NK-92 treated with Interleukin-12 subunit alpha and Interleukin-12 subunit beta, amount 100 ng/mL, for 24 hours (cell line): ENCODE measurements at places on chromosomes 5 and 9.

- no peak for DNase-seq
These were observed 36.4 kb downstream of the GARNL3 start for GRCh38 chr9:127300886-127301447.

DNA sequence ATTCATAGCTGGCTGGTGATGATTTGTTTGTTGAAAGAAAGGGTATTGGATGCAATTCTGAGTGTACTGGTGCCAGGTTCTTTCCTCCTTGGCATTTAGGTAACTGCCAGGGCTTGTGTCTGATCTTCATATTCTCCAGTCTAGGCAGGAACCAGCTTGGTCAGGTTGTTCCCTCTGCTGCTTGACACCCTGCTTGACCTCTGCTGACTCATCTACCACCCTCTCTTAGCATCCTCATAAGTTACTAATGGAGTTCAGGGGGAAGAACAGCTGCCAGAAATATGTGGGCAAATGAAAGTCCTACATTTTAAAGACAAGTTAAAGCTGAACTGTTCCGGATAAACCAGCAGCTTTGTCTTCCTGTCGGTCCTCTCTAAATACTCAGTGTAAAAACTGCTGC is 116.1 kb upstream of the TNC start:
- DNase-seq, result no peak

DNA sequence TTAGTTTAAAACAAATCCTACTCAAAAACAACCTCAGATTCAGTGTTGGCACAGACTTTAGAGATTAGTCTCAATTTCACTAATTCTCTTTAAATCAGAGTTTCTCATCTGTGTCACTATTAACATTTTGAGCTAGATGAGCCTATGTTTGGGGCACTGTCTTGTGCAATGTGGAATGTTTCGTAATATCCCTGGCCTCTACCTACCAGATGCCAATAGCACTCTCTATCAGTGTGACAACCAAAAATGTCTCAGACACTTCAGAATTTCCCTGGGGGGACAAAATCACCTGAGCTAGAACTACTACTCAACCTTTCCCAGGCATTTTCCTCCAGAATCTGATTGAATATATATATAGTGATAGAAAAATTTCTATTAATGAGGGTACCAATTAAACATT is 465.2 kb upstream of the RGMB start:
- DNase-seq, result no peak

DNA sequence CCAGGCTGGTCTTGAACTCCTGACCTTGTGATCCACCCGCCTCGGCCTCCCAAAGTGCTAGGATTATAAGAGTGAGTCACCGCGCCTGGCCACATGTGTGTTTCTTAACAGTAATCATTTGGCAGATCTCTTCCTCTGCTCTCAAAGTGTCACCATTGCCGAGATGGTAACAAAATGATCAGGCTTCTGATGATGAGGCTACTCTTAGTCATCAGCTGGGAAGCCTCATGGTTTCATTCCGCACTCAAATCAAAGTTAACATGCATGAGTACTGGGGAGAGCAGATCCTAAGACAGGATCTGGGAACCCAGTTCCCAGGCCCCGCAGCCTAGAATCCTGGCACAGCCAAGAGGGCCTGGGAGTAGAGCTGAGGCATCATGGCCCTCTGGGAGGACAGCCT is 27.4 kb downstream of the BARHL1 start:
- DNase-seq, result no peak

- DNase-seq, result no peak
These were observed 188.4 kb downstream of the SLC12A2 start for GRCh38 chr5:128271859-128272464.

GRCh38 chr5:53397141-53397757 is 83.2 kb upstream of the FST start:
- DNase-seq, result no peak

- DNase-seq, result no peak
These were observed 38.4 kb downstream of the ROR2 start for GRCh38 chr9:91911657-91912056.

DNA sequence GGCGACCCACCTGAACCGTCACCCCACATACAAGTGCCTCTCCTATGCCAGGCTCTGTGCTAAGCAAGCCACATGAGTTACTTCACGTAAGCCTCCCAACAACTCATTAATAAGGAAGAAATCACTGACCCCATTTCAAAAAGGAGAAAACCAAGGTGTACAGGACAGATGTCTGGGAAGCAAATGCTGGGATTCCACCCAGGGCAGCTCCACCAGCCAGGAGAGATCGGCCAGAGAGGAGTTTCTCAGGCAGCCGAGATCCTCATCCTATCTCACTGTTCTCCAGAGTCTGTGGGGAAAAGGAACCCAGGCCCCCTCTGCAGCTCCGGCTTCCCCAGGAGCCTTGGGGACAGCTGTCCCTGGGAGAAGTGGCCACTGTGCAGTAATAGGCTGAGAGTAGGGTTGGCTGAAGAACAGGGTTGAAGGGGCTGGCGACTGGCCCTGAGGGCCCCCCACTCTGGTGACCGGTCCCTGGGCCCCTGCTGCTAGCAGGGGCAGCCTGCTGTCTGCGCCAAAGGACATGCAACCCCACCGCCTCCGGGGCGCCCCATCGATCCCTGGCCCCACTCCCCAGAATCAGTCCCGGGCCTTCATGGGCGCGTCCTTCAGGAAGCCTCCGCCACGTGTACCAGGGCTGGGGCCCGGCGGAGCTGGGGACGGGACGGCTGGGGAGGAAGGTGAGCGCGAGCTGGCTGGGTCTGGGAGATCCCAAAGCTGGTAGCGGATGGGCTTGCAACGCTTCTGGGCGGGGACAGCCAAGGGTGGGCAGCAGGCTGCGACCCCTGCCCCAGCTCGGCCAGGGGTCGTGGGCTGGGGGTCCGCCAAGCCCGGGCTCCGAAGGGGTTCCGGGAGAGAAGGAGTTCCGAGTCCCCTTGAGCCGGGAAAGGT is 44.1 kb upstream of the STXBP1 start:
- DNase-seq, result no peak

- DNase-seq, result no peak
These were observed 1036.9 kb downstream of the EFNA5 start for GRCh38 chr5:106633825-106634224.

- DNase-seq, result no peak
These were observed 353.4 kb downstream of the SPOCK1 start for GRCh38 chr5:137145721-137146120.

DNA sequence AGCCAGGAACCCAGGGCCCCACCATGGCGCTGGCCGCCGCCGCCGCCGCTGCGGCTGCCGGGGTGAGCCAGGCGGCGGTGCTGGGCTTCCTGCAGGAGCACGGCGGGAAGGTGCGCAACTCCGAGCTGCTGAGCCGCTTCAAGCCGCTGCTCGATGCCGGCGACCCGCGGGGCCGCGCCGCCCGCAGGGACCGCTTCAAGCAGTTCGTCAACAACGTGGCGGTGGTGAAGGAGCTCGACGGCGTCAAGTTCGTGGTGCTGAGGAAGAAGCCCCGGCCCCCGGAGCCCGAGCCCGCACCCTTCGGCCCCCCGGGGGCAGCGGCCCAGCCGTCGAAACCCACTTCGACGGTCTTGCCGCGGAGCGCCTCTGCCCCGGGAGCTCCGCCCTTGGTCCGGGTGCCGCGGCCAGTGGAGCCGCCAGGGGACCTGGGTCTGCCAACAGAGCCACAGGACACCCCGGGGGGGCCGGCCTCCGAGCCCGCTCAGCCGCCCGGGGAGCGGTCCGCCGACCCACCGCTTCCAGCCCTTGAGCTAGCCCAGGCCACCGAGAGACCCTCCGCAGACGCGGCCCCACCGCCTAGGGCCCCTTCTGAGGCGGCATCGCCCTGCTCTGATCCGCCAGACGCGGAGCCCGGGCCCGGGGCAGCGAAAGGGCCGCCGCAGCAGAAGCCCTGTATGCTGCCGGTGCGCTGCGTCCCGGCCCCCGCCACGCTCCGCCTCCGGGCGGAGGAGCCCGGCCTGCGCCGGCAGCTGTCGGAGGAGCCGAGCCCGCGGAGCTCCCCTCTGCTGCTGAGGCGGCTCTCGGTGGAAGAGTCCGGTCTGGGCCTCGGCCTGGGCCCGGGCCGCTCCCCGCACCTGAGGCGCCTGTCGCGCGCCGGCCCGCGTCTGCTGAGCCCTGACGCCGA is 749 bp downstream of the SOWAHA start:
- DNase-seq, result no peak

DNA sequence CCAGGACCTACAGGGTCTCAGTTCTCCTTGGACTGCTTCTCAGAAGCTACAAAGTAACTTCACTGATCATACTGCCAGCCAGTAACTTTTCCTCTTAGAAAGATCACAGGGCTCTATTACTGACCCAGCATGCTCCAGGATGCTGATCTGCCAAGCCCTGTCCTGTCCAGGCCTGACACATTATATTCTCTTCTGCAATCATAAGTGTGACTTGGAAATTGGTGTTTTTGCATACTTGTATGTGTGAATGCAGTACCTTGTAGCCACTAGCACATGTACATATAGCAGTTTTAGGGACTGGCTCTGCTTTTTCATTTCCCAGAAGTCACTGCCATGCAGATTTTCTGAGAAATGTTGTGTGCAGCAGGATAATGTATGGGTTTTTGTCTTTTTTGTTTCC is 40.1 kb upstream of the CCNH start:
- no peak for DNase-seq

GRCh38 chr5:74334062-74334761 is 306.3 kb downstream of the ENC1 start:
- DNase-seq, result no peak

DNA sequence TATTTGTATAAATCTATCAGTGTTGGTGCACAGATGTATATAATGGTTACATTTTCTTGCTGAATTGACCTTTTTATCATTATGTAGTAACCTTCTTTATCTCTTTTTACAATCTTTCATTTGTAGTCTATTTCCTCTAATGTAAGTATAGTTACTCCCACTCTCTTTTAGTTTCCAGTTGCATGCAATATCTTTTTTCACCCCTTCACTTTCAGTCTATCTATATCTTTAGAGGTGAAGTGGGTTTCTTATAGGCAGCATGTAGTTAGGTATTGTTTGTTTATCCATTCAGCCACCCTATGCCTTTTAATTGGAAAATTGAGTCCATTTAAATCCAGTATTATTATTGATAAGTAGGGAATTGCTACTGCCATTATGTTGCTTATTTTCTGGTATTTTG is 6.1 kb upstream of the EMB start:
- no peak for DNase-seq

DNA sequence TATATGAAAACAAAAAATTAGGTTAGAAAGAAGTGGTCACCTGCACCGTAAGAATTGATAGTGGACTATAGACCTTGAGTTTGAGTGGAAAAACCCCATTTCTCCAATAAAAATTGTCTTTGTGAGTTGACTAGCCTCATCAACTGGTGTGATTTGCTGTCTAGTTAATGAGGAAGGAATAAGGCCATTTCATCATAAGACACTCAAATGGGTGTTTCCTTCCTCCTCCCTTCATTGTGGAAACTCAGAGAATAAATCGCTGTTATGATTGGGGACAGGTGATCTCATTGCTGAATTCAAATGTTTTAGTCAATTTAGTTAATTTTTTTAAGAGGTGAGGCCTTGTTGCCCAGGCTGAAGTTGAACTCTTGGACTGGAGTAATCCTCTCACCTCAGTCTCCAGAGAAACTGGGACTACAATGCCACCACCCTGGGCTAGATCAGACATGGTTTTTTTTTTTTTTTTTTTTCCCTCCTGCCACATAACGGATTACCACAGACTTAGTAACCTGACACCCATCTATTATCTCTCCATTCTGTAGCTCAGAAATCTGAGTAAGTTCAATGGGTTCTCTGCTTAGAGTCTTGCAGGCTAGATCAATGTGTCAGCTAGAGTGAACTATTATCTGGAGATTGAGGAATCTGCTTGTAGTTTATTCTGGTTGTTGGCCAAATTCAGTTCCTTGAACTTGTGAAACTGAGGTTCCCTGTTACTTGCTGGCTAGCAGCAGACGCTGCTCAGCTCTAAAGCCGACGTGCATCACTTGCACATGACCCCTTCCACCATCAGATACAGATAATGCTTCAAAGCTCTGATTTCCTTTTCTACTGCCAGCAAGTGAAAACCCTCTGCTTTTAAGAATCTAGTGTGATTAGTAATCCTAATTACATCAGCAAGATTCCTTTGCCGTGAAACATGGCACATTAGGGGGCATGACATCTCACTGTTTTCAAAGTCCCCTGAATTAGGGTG is 663.8 kb upstream of the CDH9 start:
- DNase-seq, result no peak

- DNase-seq, result no peak
These were observed 17.7 kb downstream of the TXNDC8 start for GRCh38 chr9:110319781-110320492.

DNA sequence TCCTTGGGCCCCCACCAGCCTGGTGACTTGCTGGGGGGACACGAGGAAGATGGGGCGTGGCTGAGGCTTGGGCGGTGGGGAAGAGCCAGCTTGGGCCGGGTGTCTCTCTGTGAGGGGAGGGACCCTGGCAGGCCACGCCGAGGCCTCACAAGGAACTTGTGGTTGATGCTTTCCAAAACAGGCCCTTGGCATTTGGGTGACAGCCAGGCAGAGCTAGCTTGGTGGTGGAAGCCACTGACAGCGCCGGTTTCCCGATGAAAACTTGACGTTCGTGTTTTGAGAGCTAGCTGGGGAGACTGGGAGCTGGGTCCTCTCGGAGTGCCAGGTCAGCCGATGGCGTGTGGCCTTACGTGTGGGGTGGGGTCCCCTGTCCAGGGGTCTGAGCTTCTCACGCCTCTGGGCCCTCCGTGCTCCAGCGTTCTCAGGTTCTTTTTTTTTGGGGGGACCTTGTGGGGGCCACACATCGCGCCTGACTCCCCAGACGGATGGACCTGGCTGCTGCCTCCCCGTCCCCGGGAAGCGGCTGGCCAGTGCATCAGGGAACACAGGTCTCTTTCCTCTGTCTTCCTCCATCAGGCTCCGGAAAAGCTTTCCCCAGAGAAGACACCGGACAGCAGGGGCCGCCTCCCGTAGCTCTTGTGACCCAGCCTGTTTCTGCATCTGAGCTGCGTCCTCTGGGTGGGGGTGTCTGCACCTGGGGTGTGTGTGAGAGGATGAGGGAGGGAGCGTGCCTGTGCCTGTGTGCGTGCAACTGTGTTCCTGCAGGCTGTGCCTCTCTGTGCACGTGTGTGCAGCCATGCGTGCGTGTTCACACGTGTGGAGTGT is 129.3 kb upstream of the LPCAT1 start:
- DNase-seq, result no peak

DNA sequence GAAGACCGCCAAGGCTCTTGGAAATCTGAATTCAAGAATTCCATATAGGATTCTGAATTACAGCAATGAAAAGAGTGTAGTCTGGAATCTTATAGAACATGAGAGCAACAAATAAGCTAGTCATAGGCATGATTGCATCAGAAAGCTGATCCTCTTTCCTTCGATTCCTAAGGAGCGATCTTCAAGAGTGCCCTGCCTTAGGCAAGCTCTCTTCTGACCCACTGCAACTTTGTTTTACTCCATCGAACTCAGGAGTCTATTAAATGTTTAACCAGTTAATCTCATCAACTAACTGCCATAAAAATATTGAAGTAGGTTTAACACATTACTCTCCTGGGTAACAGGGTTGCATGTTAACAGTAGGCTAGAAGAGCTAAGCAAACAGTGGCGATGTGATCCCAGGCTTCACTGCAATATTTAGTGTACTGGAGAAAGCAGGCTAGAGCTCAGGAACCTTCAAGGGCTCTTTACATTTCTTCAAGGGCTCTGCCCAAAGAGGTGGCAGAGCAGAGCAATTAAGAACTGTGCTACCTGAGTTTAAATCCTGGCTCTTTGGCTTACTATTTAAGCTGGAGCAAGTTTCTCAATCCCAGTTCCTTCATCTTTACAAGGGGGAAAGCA is 146.3 kb downstream of the RORB start:
- no peak for DNase-seq

GRCh38 chr5:167888393-167888792 is 403.1 kb upstream of the WWC1 start:
- no peak for DNase-seq

- DNase-seq, result no peak
These were observed 25.9 kb upstream of the UNC5A start for GRCh38 chr5:176784218-176785165.
